ENCODE measurements at places on chromosomes 1 and 21. TPM values are rescaled to one million over a fixed set of nuclear protein-coding genes. Genes with fewer than 3 reads are reported as not detected.

DNA sequence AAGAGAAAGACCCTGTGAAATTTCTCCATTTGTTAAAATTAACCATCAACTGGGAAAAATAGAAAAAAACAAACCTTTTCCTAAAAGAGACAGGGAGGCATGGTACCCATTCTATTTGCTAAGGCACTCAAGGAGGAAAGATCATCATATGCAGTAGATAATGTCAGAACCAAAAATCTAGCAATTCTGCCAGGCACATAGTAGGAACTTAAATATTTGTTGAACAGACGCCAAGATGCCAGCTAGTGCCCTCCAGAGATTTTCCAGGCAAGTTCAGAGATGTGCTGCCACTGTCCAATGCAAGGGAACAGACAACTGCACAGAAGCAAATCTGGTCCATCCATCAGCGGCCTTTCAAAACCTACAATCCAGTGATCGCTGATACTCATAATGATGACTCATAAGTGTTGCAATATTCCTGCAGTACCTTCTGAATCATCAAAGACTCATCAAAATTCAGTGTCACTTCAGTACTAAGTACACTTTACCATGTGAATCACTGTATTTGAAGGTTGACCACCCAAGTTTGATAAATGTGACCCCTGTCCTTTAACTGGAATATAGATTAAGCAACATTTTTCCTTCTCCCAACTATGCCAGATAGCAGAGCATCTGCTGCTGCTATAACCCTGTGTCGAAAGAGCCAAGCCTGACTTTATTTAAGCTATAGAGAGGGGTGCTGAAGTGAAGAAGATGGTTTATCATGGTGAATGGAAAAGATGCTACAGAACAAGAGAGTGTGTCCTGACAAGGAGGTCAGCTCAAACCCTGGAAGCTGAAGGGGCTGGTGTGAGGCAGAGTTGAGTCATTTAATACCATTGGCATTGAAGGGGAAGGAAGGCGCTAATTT lies 99.1 kb downstream of the MT1HL1 start:
- no peak for DNase-seq

DNA sequence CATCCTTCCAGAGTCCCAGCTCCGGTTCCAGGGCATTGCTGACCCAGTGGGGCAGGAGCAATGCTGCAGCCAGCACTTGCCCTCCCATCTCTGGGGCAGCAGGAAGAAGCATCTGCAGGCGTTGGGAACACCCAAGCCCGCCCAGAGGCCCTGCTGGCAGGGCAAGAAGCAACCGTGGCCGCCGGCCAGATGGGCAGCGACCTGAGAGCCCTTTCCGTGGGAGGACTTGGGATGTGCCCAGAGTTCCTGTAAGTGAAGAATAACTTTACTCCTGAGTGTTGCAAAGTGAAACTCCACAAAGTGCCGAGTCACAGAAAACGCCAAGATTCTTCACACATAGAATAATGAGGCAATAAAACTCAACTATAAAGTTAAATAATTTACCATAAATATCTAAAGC lies 46.0 kb downstream of the GRIK3 start:
- no peak for DNase-seq

GRCh38 chr1:6300342-6301048 lies 39.6 kb upstream of the GPR153 start:
- no peak for DNase-seq

GRCh38 chr1:79104617-79105016 lies 98.1 kb upstream of the ADGRL4 start:
- no peak for DNase-seq

DNA sequence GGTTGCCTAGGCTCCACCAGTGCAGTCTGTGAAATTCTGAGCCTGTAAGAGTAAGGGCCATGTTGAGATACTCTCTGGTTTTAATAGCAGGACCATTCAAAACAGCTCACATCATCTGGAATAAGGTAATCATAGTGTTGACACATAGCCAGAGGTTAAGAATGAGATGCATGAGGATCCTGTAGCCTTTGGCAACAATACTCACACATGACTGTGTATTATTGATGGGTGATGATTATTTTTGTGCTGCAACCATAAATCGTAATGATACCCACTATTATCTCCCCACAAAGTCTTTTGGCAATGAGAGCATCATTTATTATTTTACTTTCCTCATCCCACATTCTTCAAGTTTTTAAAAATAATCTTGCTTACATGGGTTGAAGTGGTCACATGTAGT lies 35.5 kb downstream of the KCNK2 start:
- DNase-seq: no peak

DNA sequence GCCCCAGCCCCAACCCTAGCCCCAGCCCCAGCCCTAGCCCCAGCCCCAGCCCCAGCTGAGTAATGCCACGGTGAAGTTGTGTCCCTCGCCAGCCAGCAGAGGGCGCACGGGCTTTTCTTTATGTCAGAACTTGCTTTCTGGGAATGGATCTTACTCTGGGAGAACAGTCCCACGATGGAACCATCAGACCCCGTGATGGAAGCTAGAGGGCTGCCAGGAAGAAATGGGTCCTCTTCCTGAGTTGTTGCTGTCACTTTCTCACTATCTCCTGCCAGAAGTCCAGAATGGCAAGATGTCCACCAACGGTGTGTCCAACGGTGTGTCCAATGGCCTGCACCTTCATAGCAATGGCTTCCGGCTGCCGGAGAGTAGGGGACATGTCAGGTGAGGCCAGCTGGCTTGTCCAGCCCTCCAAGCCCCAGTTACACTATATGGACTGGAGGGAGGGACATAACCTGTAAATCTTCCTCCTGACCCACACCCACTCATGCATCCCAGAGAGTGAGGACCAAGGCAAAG lies 25.1 kb upstream of the TMEM222 start:
- peak; percentile 60 for DNase-seq

DNA sequence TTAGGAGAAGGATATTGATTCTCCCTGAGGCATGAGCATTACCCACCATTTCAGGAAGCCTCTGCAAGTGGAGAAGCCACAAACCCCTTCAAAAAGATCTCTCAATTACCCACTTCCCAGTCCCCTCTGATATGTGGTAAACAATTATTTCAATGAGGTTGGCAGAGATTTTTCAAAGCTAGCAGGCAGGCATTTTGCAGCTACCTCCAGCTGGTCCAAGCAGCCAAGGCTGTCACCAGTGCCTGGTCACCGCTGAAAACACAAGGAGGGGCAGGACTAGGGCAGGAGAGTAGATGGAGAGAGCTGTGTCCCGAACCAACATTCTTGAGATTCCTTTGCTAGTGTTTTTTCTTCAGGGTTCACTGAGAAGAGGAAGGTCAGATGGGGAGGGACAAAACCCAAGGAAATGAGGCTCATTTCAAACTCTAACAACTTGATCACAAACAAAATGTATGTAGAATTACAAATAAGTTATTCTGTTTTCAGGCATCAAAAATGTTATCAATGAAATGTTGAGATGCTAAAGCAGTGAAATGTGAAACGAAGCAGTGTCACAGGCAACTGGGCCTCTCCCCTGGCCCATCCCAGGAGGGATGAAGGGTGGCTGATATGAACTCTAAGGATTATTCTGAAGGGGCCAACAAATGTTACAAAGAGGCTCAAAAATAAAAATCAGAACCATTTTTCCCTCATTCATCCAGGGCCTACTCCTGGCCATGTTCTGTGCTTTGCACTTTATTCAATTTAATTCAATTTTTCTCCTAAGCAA lies 22.3 kb downstream of the APP start:
- DNase-seq: no peak

GRCh38 chr1:29123887-29124365 lies at the start of gene TMEM200B:
TMEM200B (minus strand) TSS chr1:29123903; CDS start chr1:29121828, 2,075 bp downstream.
- no peak for DNase-seq

DNA sequence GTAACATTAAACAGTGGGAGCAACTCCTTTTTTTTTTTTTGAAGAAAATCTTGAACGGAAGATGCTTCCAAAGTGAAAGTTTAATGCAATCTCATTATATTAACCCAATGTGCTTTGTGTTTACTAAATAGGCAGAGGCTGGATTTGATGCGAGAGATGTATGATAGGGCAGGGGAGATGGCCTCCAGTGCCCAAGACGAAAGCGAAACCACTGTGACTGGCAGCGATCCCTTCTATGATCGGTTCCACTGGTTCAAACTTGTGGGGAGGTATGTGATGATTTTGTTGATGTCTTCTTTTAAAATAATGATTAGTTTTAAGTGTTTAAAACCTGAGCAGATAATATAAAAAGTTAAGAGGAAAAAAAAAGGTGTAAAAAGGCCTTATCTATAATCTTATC lies 74.2 kb upstream of the PGD start:
- no peak for DNase-seq

DNA sequence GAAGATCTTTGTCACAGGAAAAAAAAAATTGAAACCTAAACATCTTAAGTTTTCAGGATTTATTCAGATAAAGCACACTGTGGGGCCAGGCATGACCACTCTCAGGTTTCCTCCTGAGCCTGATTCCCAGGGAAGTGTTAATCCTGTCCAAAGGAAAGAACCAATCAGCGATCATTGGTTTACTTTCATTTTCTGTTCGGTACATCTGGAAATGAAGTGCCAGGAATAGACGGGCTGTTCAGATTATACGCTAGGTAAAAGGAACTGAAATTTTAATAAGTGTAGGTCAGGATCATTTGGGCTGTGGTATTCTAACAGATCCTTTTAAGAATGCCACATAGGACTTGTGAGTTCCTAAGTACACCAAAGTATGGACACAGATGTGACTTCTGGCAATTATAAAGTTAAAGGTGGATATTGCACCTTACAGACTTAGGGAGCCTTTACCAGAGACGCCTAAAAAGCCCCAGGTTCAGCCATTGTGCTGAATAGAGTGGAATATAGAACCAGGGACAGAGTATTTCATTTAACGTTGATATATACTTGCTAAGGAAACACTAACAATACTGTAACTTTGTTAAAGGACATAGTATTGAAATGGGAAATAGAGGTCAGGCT lies 9.3 kb upstream of the CACYBP start:
- no peak for DNase-seq

DNA sequence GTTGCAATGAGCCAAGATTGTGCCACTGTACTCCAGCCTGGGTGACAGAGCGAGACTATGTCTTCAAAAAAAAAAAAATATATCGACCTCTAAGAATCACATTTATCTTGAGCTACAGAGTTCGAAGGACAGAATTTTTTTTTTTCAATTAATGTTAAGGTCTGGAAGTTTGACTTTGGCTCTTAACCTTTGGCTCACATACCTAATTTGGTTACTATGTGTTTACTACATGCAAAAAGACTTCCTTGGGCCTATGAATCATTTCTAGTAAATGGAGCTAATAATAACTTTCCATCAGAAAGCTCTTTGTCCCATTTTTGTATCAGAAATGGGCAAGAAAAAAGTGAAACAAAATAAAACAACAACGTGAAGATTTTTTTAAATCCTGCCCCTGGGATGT lies 351.2 kb downstream of the SMYD3 start:
- no peak for DNase-seq

GRCh38 chr1:182051938-182052337 lies 9.6 kb downstream of the ZNF648 start:
- DNase-seq: no peak

GRCh38 chr21:45228171-45228641 lies 59.5 kb downstream of the POFUT2 start:
- no peak for DNase-seq

DNA sequence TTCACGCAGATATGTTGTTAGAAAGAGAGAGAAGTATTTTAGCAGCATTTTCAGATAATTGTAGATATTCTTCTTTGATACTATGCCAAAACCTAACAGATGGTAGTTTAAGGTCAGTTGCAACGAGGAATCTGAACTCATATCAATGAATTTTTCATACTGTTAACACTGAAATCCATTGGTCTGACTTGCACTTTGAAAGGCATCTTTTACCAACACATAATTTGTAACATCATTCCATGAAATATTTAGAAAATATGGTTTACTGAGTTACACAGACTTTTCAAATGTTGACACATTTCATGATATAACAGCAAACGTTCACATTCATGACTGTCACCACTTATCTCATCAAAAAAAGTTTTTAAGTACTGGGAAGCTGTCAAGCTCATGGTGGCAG lies 4.6 kb downstream of the ACBD6 start:
- DNase-seq: no peak

- no peak for DNase-seq
Measured at GRCh38 chr1:243554686-243555085, 295.4 kb downstream of the AKT3 start.

DNA sequence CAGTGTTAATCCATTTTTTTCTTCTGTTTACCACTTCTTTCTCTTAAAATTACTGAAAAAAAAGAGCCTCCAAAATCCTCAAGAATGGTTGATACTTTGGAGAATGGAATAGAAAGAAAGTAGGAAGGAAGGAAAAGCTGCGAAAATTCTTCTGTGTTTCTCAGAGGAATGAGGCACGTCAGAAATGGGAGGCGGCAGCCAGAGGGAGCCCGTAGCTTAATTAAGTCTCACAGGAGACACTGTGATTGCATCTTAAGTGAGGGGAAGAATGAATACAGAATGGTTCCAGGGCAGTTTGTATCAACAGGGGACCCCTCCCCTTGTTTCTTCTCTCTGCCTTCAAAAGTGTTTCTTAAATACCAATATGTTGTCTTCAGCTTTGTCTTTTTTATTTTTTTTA lies 1099.5 kb downstream of the PLA2G4A start:
- no peak for DNase-seq

DNA sequence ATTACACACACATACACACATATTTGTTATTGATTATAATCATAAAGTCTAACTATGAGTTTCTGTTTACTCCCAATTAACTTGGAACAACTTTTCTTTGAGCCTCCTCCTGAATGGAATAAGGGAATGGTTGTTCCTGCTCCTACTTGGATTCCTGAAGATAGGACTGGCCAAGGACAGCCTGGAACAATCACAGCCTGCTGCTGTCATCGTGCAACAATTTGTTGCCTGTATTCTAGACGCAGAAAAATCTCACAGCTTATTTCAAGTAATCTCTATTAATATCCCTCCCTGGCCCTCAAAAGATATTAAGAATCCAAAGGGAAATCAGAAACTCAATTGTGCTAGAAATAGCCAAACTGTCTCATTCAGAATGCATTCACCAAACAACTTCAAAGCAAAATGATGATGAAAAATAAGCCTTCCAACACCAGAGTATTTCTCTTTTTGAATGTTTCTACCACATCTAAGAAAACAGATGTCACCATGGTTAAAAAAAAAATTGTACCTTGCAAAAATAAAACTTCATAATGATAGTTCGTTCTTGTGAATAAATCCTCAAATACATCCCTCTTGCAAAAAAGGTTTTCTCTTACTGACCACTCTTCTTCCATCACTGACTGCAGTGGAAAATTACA lies 30.9 kb downstream of the RCAN1 start:
- DNase-seq: no peak

DNA sequence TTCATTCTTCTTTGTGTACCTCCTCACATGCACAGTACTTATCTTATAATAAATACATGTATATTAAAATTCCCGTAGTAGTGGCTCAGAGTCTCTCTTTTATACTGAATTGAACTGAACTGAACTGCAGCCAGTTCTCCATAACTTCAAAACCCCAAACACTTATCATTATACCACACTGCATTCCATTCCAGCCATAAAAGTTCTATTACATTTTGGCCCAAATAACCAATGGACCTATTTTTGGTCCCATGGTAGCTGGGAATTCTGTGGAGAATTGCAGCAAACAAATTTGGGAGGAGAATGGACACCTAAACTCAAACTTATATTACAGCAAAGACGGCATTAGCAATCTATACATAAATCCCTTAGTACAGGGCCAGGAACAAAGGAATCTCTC lies 86.6 kb upstream of the C1orf87 start:
- no peak for DNase-seq

Gene LGR6
- total RNA-seq: 0.13 TPM

Gene ICOSLG
- 9.4 TPM for total RNA-seq

Gene PRDM2
- total RNA-seq: 181 TPM

Gene LCE2A
- total RNA-seq: not detected

Gene TTC24
- 0.94 TPM for total RNA-seq

Gene PRKCZ
- total RNA-seq: 26.0 TPM

Gene CD5L
- not detected for total RNA-seq

Gene CA6
- 1.6 TPM for total RNA-seq

Gene CAPN9
- not detected for total RNA-seq

Measured in T-helper 17 cell (primary cell).